ENCODE measurements at places on chromosomes 2 and 18. TPM values are rescaled to one million over a fixed set of nuclear protein-coding genes. Genes with fewer than 3 reads are reported as not detected.

GRCh38 chr2:188524519-188525113 lies 232.9 kb downstream of the GULP1 start:
- peak; percentile 85 for DNase-seq
- no peaks in the 10 kb centered on the region for H3K4me1 ChIP-seq
- H3K4me3 ChIP-seq, result no peak overlapping the region
- no peaks in the 10 kb centered on the region for H3K36me3 ChIP-seq
- no peaks in the 10 kb centered on the region for H3K27me3 ChIP-seq

DNA sequence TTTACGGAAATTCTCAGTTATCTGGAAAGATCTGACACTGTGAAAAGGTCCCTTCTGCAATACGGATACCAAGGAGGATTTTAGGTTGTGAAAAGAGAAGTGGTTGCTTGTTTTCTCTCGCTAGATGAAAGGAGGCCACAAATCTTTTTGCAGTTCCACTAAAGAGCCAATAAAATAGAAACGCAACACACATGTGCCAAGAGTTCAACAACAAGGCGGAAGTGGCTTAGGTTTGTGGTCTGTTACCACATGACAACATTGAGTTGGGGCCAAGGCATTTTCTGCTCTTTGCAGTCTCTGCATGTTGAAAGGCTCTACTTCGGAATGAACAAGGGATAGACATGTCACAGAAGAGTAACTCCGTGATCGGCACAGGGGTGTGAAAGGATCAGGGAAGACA lies 115.7 kb upstream of the OSR1 start:
- no peak overlapping the region for H3K27ac ChIP-seq
- no peaks in the 10 kb centered on the region for H3K27me3 ChIP-seq
- H3K4me1 ChIP-seq, result no peaks in the 10 kb centered on the region

DNA sequence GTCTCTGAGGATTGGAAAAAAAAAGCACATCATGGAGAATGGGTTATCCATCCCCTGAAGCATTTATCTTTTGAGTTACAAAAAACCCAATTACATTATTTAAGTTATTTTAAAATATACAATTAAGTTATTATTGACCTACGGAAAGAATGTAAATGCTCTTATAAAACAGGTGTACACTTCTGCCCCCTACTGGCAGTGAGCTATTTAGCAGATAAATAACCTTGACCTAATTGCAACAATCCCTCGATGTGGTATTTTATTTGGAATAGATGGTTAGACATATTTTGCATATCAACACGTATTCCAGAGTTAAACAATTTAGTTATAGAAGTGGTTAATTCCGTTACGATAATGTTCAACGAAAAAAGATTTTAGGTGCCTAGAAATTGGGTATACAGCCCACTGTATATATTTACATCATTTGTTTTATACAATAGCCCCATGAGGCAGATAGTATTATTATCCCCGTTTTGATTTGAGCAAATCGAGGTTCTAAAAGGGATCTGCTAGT lies 9.1 kb upstream of the DAW1 start:
- no peaks in the 10 kb centered on the region for H3K27me3 ChIP-seq
- H3K27ac ChIP-seq, result no peak overlapping the region
- peak; percentile 77 for DNase-seq
- H3K36me3 ChIP-seq, result no peaks in the 10 kb centered on the region
- H3K4me3 ChIP-seq, result no peak overlapping the region
- no peaks in the 10 kb centered on the region for H3K4me1 ChIP-seq

DNA sequence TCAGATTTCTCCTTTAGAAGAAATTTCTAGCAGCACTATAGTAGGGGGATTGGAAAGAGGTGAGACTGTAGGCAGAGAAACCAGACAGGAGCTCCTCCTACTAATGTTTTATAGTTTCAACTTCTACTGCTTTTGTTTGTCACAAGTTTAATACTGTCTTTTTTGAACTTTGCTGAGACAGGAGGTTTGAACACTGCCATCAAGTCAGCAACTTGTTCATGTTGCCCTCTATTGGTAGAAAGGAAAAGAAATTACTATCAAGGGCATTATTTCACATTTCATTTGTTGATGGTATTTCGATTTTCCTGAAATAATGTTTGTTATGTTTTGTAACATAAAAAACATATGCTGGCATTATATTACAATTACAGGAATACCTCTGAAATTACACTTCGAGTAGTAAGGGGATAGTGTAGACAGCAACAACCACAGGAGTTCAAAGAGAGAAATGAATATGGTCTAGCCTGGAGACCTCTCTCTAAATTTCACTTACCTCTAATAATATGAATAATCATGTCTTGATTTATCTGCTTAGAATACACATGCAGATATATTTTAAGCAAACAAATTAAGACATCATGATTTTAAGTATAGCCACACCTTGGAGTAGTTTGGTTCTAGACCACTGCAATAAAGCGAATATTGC lies 12.4 kb upstream of the CCDC88A start:
- no peaks in the 10 kb centered on the region for H3K27me3 ChIP-seq
- H3K4me3 ChIP-seq, result no peak overlapping the region
- H3K36me3 ChIP-seq, result no peaks in the 10 kb centered on the region
- peak; percentile 76 for DNase-seq
- H3K4me1 ChIP-seq, result peaks cover 6% of the 10 kb centered on the region
- no peak overlapping the region for H3K27ac ChIP-seq

DNA sequence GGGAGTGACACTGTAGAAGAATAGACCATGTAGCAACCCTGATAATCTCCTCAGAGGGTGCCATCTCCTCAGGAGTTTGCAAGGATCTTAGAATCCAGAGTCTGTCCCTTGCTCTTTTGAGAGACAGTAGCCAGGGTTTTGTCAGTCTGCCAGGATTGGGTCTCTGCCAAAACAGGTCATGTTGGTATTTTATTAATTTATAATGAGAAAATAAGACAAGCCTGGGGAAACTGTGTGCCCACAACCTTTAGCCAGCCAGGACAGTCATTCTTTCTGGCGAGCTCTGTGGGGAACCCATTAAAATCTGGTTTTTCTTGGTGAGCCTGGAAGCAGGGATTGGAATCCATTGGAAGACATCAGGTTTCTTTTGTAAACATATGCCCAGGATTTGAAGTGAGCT lies 78.6 kb downstream of the PTPRM start:
- H3K4me3 ChIP-seq, result no peak overlapping the region
- no peaks in the 10 kb centered on the region for H3K36me3 ChIP-seq
- H3K4me1 ChIP-seq, result no peaks in the 10 kb centered on the region
- no peak for DNase-seq
- H3K27ac ChIP-seq, result no peak overlapping the region
- no peaks in the 10 kb centered on the region for H3K27me3 ChIP-seq

GRCh38 chr2:151553-152334 lies 105.4 kb upstream of the FAM110C start:
- no peaks in the 10 kb centered on the region for H3K27me3 ChIP-seq
- no peaks in the 10 kb centered on the region for H3K36me3 ChIP-seq
- H3K4me1 ChIP-seq, result no peaks in the 10 kb centered on the region
- H3K4me3 ChIP-seq, result no peak overlapping the region

- H3K36me3 ChIP-seq, result no peaks in the 10 kb centered on the region
- no peak for DNase-seq
- H3K4me1 ChIP-seq, result no peaks in the 10 kb centered on the region
- H3K4me3 ChIP-seq, result no peak overlapping the region
- H3K27ac ChIP-seq, result no peak overlapping the region
- H3K27me3 ChIP-seq, result no peaks in the 10 kb centered on the region
These were observed 252.1 kb downstream of the ZNF521 start for GRCh38 chr18:25099895-25100294.

Gene PAX8
- total RNA-seq, result 0.90 TPM

Gene ARHGAP25
- 172 TPM for total RNA-seq

Gene KCNE4
- total RNA-seq, result not detected

Gene ANKRD29
- not detected for total RNA-seq

Gene CIB4
- not detected for total RNA-seq
